ENCODE measurements at places on chromosomes 12 and 14.
A peak's percentile ranks its signal among the peaks of the same experiment; 100 is the strongest.

DNA sequence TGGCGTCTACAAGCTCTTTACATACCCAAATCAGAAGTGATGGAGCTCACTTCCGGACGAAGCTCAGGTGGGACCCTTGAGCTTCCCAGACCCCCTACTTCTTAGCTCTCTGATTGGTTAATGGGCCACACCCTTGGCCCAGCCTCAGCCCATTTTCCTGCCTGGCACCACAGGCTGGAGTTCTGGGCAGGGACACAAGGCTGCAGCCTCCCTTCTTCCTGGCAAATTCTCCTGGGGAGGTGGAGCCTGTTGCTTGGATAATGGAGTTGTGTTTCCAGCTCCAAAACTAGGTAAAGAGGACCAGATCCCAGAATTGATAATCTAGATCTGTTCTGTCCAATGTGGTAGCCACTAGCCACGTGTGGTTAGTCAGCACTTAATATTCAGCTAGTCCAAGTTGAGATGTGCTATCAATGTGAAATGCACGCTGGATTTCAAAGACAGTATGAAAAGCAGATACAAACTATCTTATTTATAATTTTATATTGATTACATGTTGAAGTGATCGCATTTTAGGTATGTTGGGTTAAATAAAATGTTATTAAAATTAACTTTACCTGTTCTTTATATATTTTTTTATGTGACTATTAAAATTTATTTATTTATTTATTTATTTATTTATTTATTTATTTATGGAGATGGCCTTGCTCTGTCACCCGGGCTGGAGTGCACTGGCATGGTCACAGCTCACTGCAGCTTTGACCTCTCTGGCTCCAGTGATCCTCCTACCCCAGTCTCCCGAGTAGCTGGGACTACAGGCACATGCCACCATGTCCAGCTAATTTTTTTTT is 12.6 kb upstream of the FAIM2 start:
- no peak for DNase-seq

DNA sequence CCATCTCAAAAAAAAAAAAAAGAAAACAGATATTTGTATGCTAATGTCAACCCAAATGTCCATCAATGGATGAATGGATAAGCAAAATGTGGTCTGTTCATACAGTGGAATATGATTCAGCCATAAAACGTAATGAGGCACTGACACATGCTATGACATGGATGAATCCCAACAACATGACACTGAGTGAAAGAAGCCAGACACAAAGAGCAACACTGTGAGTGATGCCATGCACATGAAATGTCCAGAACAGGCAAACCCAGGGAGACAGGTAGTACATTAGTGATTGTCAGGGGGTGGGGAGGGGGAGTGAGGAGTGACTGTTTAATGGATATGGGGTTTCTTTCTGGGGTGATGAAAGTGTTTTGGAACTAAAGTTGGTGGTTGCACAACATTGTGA is 50.2 kb downstream of the ARL6IP4 start:
- no peak for DNase-seq

DNA sequence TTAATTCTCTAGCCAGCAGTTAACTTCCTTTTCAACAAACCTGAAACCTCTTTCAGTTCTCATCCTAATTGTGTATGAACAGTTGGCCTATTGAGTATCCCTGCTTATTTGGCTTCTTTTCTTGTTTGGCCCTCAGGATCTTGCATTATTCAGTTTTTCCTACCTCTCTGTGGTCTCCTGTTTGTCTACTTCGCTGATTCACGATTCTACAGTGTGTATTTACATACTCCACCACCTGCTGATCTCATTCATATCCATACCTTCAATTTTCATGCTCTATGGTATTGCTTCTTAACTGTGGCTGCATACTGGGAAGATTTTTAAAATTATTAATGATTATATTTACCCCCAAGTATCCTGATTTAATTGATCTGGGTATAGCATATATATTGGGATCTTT is 56.4 kb downstream of the RASSF9 start:
- no peak for DNase-seq

DNA sequence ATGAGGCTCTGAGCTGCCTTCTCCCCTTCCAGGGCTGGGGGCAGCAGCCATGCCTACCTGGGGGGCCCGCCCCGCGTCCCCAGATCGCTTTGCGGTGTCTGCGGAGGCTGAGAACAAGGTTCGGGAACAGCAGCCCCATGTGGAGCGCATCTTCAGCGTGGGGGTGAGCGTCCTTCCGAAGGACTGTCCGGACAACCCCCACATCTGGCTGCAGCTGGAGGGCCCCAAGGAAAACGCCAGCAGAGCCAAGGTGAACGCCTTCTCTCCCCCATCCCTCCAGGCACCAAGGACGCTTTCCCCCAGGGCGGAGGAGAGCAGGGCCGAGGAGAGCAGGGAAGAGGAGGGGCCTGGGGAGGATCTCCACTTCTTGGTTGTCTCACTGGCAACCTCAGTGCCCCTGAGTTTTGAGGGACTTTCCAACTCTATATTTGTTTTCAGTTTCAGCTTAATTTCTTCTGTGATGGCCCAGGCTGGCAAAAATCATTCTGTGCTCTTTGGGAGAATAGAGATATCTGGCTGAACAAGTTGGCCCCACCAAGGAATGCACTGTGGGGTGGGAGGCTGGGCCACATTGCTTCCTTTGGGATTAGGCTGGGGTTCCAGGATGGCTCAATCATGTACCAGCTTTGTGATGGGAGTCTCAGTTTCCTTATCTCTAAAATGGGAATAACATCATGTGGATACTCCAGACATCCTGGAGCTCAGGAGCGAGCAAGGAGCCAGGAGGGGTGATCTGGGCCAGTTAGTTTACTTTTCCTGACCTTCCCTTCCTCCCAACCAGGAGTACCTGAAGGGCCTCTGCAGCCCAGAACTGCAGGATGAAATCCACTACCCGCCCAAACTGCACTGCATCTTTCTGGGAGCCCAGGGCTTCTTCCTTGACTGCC is 1.2 kb downstream of the KHNYN start:
- peak; percentile 10 for DNase-seq

- no peak for DNase-seq
Observed at GRCh38 chr12:95674631-95675030, 115.9 kb downstream of the NTN4 start.

All from AML-193 (cell line).